ENCODE measurements at places on chromosomes 13 and 19. TPM values are rescaled to one million over a fixed set of nuclear protein-coding genes. Genes with fewer than 3 reads are reported as not detected.

- no peak for DNase-seq
Measured at GRCh38 chr13:86882835-86883234, 788.3 kb upstream of the SLITRK5 start.

- DNase-seq = no peak
Measured at GRCh38 chr13:97911311-97912138, 42.0 kb upstream of the IPO5 start.

MAMSTR gene
- 2.1 TPM for total RNA-seq

GRCh38 chr13:96081888-96082287 is 8.0 kb upstream of the HS6ST3 start:
- DNase-seq = no peak

CYP2B6 gene
- total RNA-seq = 2.0 TPM

DNA sequence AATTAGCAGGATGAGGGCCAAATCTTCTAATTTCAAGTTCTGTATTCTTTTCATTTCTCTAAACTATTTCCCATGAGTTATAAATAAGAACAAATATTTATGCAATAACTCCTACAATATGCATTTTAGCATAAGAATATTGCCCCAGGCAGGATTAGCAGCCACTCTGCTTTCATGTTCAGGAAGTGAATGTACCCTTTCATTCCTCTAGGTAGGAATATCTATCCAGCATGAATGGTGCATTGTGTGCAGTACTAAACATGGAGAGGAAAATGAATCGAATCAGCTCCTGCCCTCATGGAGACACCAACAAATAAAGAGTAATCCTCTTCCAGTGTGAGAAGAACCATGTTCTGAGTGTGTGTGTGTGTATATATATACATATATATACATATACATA is 41.0 kb downstream of the LHFPL6 start:
- DNase-seq = no peak

FAM83E gene
- total RNA-seq = 3.8 TPM

ANKRD24 gene
- 1.6 TPM for total RNA-seq

CIC gene
- total RNA-seq = 86.0 TPM

PCSK4 gene
- total RNA-seq = 37.7 TPM

GRCh38 chr13:58620176-58620575 is 988.6 kb downstream of the PCDH17 start:
- DNase-seq = no peak

GRCh38 chr19:17331045-17331558 is 3.6 kb downstream of the ANO8 start:
- no peak for DNase-seq

GRCh38 chr19:44770550-44771257 is 7.0 kb upstream of the CBLC start:
- peak; percentile 87 for DNase-seq

SMIM7 gene
- 81.3 TPM for total RNA-seq

CCL25 gene
- not detected for total RNA-seq

GRCh38 chr19:14830702-14831101 is 4.3 kb downstream of the OR7A5 start:
- DNase-seq = no peak

FEM1A gene
- 12.5 TPM for total RNA-seq

DNA sequence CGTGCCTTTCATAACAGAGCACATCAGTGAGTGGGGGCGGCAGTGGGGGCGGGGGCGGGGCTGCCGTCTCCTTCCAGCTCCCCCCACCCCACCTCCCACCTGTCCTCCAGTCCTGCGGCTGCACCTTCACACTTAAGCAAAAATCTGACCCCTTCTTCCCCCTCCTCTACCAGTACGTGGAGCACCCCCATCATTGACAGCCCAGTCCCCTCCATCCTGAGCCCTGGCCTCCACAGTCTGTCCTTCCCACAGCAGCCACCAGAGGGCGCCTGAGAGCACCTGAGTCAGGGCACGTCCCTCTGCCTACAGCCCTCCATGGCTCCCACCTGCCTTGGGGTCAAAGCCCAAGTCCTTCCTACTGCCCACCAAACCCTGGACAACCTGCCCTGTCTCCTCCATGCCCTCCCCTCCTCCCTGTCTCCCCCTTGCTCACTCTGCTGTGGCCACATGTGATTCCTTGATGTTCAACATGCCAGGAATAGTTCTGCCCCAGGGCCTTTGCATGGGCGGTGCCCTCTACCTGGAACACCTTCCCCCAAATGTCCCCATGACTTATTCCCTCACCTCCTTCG is 4.0 kb downstream of the EBI3 start:
- DNase-seq = peak; percentile 58

- DNase-seq = no peak
Measured at GRCh38 chr19:15128162-15128770, 21.1 kb downstream of the SYDE1 start.

CRYL1 gene
- total RNA-seq = 10.9 TPM

SERPINE3 gene
- not detected for total RNA-seq

GRCh38 chr13:97953376-97953970 is at the start of gene IPO5:
IPO5 (plus strand) TSS chr13:97953675; CDS start chr13:97976697, 23,022 bp downstream.
- no peak for DNase-seq

- DNase-seq = no peak
Measured at GRCh38 chr13:93338906-93339305, 112.3 kb downstream of the GPC6 start.

DNA sequence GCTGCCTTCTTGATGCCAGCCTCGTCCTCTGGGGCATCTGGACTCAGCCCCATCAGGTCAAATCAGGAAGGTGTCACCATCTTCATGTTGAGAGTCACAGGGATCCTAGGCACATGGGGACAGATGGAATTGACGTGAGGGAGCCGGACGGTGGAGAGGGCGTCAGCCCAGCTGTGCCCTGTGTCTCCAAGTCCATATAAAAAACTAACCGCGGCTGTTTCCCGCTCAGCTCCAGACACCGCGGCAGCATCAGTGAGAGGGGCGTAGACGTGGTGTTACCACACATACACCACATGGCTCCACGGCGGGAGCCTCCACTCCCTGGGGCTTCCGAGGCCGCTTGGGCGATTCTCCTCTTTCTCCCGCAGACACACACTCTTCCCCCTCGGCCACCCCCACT is 5.6 kb upstream of the PRR36 start:
- DNase-seq = no peak

DNA sequence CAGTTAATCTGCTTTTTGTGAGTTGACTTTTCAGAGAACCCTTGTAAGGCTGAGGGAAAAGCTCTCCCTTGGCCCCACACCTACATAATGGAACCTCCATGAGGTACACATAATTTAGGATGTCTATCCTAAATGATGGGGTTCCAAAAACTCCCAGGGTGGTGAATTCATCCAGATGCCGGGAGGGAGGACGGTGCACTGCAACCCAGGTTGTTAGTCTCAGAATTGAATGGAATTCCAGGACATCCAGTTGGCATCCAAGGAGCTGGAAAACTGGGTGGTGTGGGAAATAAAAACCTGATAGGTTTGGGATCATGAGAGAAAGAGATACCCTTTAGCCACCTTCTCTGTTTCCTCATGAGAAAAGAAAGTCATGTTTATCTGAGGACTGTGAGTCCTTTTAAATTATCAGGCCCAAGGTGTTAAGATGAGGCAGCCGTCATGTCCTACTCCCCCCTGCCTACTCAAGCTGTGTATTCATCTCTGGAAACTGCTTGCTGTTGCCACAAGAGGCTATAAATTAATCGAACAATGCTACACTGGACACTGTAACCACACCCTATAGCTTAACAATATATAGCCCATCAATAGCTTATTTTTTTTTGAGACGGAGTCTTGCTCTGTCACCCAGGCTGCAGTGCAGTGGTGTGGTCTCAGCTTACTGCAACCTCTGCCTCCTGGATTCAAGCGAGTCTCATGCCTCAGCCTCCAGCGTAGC is 49.5 kb downstream of the C13orf46 start:
- DNase-seq = no peak

GRCh38 chr19:21492947-21493906 is 12.2 kb upstream of the ZNF429 start:
- no peak for DNase-seq

- no peak for DNase-seq
Measured at GRCh38 chr19:19530423-19530804, 1.7 kb downstream of the YJEFN3 start.

DNA sequence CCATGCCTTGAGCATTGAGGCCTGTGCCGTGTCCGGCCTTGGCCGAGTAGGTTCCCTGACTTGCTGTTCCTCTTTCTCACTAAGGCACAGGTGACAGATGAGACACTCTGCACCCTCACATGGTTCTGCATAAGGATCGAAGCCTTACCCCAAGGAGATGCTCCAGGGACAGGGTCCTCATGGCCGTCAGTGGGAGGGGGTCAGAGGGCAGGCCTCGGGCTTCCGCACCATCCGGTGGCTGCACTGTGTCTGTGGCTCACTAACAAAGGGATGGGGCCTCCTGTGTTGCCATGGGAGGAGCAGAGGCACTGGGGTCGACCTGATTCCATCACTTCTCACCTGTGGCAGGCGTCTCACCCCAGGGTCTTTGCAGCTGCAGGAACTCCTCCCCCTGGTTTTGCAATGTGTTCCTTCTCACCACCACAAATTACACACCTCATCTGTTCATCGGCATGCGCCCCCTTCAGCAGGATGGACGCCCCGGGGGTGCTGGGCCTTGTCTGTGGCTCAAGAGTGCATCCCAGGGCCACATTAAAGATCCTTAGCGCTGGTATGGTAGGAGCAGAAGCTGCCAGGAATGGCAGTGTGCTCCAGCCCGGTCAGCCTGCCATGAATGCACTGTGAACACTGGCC is 113.3 kb upstream of the SOX1 start:
- no peak for DNase-seq

DNA sequence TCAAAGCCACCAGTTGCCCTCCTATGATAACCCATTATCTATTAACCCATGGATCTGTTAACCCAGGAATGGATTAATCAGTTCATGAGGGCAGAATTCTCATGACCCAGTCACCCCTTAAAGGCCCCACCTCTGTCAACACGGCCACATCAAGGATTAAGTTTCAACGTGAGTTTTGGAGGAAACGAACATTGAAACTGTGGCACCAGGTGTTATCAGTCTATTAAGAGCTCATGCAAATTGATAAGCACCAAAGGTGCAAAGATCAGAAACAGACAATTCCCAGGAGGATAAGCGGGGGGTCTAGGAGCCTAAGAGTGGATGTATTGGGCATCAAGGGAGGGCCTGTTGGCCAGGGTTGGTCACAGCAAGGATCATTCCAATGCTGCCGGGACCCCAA is 19.9 kb upstream of the ELAVL1 start:
- DNase-seq = no peak

PSG7 gene
- total RNA-seq = not detected

DNA sequence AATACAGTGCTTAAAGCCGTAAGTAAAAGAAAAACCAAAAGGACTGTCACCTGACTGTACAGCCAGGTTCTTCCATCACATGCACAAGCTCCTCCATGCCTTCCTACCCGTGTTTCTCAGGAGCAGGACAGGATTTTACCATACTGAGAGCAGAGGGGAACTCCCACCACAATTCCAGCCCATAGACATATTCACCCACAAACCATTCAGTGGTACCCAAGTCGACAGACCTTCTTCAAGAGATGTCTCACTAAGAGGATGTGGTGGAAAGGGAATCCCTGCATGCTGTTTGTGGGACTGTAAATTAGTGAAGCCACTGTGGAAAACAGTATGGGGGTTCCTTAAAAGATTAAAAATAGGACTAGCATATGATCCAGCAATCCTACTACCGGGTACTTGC is 66.9 kb upstream of the DOCK9 start:
- DNase-seq = no peak

DNA sequence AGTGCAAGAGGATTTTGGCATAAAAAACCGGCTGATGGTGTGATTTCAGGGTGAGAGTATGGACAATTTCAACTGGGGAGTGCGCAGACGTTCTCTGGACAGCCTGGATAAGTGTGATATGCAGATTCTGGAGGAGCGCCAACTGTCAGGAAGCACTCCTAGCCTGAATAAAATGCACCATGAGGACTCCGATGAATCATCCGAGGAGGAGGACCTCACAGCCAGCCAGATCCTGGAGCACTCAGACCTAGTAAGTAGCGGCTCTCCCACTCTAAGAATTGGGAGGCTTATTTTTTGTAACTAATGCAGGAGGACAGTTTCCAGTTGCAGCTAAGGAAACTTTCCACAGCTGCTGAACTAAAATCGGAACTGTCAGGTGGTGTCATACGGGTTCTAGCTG is 53.6 kb downstream of the ZAR1L start:
- DNase-seq = no peak

LINGO3 gene
- 0.13 TPM for total RNA-seq

DNA sequence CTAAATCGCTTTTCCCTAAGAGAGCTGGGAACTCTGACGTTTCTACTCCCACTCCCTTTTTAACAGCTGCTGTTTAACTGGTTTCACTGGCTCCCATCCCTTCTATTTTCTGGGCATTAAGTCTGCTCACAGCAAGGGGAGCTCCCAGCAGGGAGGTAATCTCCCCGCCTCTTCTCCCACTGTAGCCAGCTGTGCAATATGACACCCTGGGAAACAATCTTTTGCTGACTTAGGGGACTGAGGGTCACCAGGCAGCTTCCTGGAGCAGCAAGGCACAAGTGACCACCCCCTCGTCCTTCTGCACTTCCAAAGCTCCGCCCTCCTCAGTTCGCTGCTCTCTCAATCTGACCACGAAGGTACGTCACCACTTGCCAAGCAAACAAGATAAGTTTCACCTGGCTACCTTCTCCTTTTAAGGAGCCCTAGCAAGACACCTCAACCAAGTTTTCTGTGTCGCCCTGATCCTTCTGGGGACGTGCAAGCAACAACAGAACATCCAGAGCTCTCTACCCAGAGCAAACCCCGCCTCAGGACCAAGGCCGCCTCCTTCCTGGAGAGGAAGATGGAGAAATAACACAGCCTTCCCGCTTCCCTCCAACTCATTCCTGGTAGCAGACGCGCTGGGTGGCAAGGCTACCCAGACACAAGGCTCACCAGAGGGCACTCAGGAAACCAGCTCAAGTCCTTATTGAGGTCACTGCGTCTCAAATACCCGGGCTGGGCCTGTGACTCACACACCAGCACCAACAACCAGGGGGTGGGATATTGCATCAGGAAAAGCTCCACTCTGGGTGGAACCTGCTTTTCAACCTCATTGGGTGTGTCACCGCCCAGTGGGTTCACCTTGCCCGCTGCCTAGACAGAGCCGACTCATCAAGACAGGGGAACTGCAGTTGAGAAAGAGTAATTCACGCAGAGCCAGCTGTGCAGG is 92.4 kb downstream of the STK24 start:
- DNase-seq = peak; percentile 67

- no peak for DNase-seq
Measured at GRCh38 chr19:14559916-14560775, 11.7 kb downstream of the NDUFB7 start.

DNA sequence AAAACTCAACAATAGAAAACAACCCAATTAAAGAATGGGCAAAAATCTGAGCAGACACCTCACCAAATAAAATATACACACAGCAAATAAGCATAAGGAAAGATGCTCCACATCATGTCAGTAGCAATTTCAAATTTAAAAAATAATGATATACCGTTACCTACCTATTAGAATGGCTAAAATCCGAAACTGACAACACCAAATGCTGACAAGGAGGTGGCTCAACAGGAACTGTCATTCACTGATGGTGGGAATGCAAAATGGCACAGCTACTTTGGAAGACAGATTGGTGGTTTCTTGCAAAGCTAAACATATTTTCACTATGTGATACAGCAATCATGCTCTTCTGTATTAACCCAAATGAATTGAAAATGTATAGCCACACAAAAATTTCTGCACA is 9.1 kb downstream of the CYP2A13 start:
- no peak for DNase-seq

GRCh38 chr19:308471-309205 is 17.4 kb upstream of the PLPP2 start:
- no peak for DNase-seq

GRCh38 chr19:19911150-19911549 is 10.4 kb downstream of the ZNF93 start:
- DNase-seq = no peak
